EH (cell line): ENCODE measurements at places on chromosomes 7 and 10.

DNA sequence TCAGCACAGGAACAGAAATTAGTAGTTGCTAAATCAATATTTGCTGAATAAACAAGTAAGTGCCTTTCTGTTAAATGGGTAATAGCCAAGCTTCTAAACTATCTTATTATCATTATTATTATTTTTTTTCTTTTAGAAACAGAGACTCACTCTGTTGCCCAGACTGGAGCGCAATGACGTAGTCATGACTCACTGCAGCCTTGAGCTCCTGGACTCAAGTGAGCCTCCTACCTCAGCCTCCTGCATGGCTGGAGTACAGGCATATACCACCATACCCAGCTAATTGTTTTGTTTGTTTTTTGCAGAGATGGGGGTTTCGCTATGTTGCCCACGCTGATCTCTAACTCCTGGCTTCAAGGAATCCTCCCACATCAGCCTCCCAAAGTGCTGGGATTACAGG, 12.3 kb upstream of the ELN start:
- no peak for DNase-seq

GRCh38 chr10:1928606-1929005, 191.3 kb upstream of the ADARB2 start:
- DNase-seq: no peak

DNA sequence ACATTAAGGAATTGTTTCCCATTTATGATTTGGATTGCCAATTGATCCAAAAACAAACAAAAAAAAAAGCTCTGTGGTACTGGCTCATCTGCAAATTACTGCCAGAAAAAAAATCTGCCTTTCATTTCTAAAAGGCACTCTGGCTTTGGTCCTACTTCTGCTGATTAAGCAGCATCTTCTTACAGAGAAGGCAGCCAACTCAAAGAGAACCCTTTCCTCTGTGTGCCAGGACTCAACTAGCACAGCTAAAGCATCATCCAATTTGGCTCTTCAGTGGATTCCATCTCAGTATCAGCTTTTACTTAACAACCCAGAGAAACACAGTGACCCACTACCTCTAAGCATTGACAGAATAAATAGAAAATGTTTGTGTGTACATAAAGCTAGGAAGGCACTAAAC, 80.6 kb downstream of the GSAP start:
- no peak for DNase-seq

DNA sequence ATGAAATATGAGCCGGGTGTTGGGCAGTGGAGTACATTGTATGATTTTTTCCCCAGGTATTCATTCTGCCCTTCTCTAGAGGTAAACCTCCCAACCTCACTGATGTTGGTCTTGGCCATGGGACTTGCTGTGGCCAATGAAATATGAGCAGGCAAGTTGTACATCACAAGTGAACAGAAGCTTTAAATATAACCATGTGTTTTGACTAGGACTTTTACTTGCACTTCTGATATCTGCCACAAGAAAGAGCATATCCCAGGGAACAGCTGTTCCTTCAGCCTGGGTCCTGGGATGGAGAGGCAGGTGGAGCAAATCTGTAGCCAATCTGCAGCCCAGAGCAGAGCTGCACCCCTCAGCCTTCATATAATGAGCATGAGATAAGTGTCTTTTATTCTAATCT, 109.8 kb upstream of the PALS2 start:
- no peak for DNase-seq

DNA sequence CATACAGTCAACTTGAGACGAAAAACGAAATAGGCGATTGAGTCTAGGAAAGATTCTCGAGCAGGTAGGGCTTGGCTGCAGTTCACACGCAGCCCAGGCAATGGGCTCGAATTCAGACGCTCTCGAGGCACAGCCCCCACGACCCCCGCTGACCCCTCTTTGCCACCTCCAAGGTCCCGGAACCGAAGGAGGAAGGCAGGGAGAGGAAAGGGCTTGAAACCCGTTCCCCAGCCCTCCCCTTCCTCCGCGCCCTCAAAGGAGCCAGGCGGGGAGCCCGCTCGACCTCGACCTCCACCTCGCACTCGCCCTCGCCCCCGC, 441 bp downstream of the CCDC186 start:
- DNase-seq: no peak

DNA sequence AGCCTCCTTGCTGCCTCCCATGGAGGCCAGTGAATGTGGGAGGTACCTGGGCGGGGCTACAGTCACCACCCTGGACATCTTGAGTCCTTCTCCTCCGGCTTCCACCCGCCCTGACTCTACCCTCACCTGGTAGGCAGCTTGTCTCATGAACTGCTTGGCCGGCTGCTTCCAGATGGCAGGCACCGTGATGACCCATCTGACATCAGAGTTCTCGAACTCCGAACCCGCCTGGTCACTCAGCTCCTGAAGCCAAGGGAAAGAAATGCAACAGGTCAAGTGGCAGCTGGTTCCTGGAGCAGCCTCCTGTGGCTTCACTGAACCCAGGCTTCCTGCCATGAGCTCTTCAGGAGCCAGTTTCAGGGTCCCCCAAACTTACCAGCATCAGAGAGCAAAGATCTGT, 50.1 kb downstream of the HSPA12A start:
- DNase-seq: no peak

DNA sequence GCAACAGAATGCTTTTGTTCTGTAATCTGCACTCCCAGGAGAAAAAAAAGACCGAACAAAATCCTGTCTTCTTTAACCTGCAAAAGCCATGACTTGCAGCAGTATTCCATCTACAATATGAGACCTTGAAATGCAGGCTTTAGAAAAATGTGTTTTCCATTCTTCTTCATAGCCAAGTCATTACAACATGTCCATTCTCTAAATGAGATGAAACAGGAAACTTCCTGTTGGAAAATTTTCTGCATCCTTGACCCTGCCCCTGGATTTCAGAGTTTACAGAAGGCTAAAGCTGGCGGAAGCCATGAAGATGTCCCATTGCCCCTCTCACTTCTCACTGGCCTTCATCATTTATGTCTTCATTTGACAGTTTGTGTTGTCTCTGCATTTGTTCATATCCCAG, 546.4 kb downstream of the TNS3 start:
- DNase-seq: no peak

GRCh38 chr10:6068422-6068821, 6.3 kb upstream of the IL2RA start:
- no peak for DNase-seq

- no peak for DNase-seq
Measured at GRCh38 chr10:87952612-87953011, 89.2 kb downstream of the PTEN start.

GRCh38 chr10:129971381-129972144, 7.5 kb upstream of the EBF3 start:
- DNase-seq: peak; percentile 52
